ENCODE measurements at places on chromosomes 1 and 21.
A peak's percentile ranks its signal among the peaks of the same experiment; 100 is the strongest.

GRCh38 chr1:229714964-229715603, 89.0 kb downstream of the URB2 start:
- DNase-seq = no peak

GRCh38 chr1:27885621-27886352, 13.4 kb downstream of the THEMIS2 start:
- no peak for DNase-seq

DNA sequence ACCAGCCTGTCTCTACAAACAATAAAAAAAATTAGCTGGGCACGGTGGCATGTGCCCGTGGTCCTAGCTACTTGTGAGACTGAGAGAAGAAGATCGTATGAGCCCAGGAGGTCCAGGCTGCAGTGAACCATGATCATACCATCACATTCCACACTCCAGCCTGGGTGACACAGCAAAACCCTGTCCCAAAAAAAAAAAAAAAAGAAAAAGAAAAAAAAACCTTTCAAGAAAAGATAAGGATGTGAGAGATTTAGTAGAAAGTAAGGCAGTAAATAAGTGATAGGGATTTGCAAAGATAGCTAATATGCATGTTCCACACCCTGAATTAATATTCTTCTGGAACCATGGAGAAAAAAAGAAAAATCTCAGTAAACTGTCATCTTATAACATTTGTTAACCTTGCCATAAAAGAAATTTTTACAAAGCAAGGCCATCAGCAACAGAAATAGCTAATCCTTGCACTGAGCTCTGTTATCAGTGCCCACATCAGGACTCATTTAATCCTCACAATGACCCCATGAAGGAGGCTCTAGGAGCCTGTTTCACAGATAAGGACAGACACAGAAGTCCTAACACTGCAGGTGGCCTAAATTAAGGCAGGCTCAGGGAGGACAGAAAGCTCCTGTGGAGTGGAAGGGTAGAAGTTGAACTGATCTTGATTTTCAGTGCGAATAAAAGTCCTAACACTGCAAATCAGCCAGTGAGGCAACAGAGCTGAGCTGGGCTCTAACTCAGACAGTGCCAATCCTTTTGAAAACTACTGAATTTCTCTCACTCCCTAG, 7.6 kb downstream of the GNB1 start:
- DNase-seq = no peak

DNA sequence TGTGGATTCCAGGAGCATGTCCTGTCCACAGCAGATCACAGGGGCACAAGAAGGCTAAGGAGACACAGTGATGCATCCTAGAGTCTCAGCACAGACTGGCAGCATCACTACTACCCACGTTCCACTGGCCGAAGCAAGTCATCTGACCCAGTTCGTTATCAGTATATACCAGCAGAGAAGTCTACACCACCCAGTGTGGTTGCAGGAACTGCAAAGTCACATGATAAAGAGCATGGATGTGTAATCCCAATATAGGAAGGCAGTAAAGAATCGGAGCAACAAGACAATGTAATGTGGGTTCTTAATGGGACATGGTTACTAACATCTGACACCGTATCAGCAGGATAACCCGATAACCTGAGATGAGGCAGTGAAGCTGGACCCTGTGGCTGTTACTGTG, 246.6 kb downstream of the RRAGC start:
- no peak for DNase-seq

DNA sequence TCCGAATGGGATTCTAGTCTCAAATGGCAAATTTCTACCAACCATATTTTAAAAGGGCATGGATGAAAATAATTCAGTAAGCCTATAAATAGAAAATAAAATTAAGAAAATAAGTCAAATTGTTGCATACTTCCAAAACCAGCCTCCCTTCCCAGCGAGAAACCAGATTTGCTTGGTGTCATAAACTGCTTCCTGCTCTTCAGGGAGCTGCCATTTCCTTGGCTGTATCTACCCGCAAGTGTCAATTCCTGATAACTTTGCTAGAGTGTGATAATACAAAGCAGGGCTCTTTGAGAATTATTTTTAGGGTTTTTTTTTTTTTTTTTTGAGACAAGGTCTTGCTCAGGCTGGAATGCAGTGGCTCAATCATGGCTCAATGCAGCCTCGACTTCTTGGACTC, 62.3 kb downstream of the S1PR1 start:
- DNase-seq = no peak

- no peak for DNase-seq
Observed at GRCh38 chr1:77143529-77144121, 75.6 kb downstream of the PIGK start.

- DNase-seq = no peak
Observed at GRCh38 chr21:37623689-37624088, 257.1 kb downstream of the DYRK1A start.

DNA sequence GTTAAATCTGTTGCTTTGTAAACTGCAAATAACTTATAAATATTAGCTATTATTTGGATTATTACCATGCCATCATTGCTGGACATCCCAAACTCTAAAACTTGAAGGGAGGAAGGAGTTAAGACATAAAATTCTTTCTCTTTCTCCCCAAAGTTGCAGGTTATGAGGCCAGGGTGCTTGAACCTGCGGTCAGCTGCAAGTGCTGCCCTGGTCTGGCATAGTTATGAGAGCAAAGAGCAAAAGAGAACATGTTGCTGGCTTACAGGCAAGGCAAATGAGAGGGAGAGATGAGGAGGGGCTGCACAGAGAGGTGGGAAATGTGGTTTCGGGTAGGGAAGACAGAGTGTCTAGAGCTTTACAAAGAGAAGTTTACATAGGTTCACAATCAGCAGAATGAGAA, 30.8 kb downstream of the GADD45A start:
- DNase-seq = no peak

DNA sequence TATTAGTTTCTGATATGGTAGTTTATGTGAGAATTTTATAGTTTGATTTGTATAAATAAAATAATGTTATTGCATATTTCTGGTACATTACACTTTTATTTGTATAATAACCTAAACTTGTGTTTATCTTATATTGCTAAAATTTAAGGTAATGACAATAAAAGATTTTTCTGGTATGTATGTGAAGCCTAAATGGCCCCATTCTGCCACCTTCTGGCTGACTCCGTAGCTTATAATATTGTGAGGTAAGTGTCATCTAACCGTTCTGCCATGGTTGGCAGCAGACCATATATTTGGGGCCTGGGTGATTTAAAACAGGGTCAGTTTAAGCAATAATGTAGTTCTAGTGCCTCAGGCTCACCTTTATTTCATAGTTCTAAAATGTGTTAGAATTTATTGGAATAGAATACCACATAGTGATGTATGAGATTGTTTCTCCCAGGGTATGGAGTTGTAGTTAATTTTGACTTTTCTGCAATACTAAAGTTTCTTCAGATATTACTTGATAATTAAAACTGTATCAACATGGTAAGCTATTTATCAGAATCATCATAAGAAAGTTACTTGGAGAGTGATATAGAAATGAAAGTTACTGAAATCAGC, 21.2 kb upstream of the PRKACB start:
- DNase-seq = peak; percentile 67
